ENCODE measurements at places on chromosomes 4 and X.

GRCh38 chrX:117522725-117523700, 593.6 kb downstream of the KLHL13 start:
- no peak for DNase-seq

DNA sequence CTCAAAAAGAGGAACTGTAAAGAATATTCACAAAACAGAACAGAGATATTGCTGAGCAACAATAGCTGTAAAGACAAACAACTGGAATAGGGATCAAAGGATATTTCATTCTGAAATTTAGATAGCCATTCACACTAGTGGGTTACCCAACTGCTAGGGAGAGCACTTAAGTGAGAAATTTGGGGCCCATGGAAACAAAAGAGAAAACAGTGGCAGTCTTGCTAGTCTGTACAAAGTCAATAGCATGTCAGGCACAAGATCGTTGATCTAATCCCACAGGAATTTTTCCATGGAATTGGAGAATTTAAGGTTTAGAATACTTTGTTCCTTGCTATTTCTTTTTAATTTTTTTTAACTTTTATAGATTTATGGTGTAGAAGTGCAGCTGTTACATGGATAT, 467.0 kb downstream of the PCDH18 start:
- DNase-seq, result no peak

DNA sequence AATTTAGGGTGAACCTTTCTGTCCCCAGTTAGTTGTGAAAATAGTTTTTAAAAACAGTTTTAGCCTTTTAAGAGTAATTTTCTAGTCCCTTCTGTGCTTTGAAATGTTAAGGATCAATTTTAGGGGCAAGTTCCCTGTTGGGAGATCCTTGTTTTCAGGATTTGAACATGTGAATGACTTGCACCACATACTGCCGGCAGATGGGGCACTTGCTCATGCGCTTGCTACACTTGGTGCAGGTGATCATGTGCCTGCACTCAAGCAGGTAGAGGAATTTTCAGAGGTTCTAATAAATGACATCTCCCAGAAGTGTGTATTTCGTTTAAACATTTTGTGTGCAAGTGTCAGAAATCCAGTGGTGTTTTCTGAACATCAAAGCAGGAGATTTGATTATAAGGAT, 195.9 kb downstream of the CHM start:
- no peak for DNase-seq

- DNase-seq, result no peak
Measured at GRCh38 chrX:120790552-120790951, 85.1 kb downstream of the CT47B1 start.

GRCh38 chr4:181659202-181659601, 584.0 kb upstream of the TENM3 start:
- DNase-seq, result no peak

DNA sequence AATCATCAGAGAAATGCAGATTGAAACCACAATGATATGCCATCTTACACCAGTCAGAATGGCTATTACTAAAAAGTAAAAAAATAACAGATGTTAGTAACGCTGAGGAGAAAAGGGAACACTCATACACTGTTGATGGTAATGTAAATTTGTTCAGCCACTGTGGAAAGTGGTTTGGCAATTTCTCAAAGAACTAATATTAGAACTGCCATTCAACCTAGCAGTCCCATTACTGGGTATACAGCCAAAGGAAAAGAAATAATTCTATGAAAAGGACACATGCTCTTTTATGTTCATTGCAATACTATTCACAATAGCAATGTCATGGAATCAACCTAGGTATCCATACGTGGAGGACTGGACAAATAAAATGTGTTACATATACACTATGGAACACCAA, 566.3 kb downstream of the STPG2 start:
- no peak for DNase-seq

DNA sequence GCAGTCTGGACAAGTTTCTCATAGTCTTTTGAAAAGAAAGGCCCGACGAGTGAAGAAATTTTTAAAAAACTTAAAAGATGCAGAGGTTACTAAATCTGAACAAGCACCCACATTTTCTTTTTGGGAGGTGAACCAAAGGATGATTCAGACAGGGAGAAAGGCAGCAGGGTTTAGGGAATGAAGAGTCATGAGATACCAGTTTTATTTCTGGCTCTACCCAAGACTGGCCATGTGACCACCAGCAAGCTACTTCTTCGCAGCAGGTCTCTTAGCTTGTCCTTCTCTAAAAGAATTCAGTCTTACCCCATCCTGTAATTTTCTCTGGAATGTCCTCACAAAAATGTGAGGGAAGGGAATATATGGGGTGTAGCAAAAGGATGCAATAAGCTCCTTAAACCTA, 37.6 kb downstream of the AMOT start:
- DNase-seq, result no peak

GRCh38 chr4:74793757-74794381, 454 bp downstream of the BTC start:
- DNase-seq, result no peak

DNA sequence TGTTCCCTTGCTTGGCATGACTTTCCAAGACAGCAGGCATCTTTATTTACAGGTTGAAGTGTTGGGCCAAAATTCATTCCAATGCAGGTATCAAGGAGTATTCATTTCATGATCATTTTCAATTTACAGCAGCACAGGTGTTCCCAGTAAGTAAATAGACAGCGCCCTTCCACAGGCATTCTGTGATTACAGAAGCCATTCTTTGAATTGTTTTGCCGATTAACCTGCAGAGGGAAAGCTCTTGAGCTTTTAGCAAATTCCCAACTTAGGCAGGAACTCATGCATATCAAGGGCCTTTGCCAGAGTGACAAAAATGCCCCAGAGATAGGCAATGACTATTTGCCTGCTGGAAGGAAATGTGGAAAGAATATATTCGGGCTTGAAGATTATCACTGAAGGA, 6.8 kb downstream of the TXK start:
- no peak for DNase-seq

GRCh38 chrX:39758791-39759525, 338.8 kb downstream of the BCOR start:
- no peak for DNase-seq

DNA sequence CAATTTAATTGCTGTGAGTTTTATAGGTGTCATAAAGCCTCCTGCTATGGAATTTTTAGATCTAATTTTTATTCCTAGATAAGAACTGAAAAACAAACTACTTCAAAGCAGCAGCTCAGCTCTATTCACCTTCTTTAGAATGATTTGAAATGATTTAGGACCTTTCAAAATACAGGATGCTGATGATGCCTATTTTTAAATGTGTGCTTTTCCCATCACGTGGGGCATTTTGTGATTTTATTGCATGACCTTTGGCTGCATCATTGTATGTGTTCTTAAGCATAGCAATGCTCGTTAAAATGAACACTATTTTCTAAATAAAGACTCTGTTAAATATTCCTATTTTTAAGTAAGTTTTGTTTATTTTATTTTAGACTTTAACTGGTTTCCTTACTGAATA, 537.3 kb downstream of the STPG2 start:
- no peak for DNase-seq

DNA sequence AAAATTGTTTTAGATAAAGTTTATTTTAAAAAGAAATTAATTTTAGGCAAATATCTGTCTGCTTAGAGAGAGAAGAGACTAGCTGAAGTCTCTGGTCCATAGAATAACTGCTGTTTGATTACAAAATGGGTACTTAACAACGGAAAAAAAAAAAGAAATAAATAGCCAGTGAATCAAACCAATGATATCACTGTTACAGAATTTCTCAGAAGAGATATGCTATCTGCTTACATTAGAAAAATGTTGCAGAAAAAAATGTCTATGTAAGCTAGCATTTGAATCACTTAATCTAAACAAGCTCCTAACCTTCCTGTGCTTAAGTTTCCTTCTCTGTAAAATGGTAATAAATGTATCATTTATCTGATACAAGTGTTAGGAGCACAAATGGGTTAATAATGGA, 189.9 kb downstream of the IL15 start:
- no peak for DNase-seq

DNA sequence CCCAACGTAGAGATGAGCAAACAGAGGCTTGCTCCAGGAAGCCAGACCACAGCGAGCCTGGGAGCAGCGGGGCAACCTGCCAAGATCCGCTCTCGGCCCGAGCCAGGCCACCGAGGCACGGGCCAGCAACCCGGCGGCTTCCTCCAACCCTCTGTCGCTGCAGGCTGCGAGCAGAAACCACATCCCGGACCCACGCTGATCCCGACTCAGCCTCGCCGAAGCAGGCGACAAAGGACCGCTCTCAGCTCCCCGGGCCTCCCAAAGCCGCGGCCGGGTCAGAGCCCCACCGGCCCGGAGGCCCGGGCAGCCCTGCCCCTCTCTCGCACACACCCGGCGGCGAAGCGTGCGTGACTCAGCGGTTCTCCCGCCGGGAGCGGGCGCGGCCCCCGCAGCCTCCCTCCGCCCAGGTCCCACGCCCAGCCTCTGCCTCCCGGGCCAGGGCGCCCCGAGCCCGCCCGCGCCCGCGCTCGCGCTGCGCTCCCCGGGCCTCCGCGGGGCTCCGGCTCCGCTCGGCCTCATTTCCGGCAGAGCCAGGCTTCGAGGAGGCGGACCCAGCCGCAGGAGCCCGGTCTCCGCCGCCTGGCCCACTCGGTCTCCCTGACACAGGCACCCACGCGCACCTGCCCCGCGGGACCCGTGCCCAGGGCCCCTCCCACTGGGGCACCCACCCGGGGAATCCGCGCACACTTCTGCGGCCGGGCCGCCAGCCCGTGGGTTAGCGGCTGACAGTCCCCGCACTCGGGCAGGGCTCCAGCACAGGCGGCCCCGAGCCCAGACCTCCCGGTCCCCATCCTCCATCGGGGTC, 1.7 kb downstream of the PPP2R2C start:
- no peak for DNase-seq

DNA sequence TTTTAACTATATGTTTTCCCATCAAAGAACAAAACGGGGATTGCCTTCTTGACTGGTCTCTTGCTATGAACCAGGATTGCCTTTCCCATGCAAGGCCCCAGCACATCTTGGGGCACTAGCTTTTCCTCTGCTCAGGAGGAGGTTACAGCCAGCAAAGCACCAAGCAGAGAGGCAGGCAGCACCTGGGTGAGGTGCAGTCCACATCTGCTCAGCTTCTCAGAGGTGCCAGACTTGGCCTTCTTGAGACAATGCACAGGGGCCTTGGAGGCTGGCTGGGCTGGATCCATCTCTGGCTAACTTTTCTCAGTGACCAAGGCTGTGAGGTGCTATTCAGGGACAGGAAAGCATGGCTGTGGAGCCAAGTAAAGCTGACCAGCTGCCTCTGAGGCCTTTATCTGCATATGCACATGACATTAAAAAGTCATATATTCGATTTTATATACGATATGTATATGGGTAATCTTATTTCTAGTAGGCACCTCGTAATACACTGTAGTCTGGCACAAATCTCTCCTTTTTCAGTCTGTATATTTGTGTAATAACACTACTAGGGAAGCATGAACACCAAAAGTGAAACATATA, 86.9 kb downstream of the CC2D2A start:
- no peak for DNase-seq

DNA sequence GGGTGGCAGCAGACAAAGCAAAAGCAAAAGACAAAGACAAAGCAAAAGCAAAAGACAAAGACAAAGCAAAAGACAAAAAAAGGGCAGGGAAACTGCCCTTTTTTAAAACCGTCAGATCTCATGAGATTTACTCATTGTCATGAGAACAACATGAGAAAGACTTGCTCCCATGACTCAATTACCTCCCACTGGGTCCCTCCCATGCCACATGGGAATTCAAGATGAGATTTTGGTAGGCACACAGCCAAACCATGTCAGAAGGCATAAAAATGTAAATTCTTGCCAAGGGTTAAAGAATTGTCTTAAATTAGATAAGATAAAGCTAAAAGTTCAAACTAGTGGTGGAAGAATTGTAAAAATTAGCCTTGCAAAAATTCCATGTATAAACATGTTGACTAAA, 419.7 kb downstream of the TRAM1L1 start:
- DNase-seq, result no peak

GRCh38 chrX:149699761-149700160, 12.1 kb upstream of the MAGEA11 start:
- DNase-seq, result no peak

GRCh38 chr4:80058740-80059139, 14.3 kb downstream of the ANTXR2 start:
- peak; percentile 99 for DNase-seq

- no peak for DNase-seq
Measured at GRCh38 chrX:85591536-85591935, 212.1 kb upstream of the POF1B start.

DNA sequence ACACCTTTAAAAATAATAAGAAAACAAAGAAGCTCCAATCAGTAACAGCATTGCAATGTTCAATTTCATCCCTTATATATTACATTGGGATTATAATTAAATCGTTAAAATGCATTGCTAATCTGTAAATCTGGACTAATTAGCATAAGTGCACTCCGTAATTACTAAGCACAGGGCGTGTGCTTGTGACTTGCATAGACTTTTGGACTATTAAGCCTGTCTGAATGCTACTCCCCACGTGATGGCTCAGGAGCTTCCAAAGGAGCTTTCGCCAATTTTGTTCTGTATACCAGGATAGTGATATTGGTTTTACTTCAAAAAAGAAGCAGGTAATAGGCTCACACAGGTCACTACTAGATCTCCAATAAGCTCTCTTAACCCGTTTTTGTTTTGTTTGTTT, 497.1 kb downstream of the SMARCA1 start:
- DNase-seq, result no peak

All from AML-193 (cell line).